ENCODE measurements at places on chromosomes 1 and 21.

GRCh38 chr21:45974073-45975019, 7.2 kb upstream of the COL6A1 start:
- peak overlapping the region; percentile 69 for H3K4me3 ChIP-seq
- DNase-seq, result no peak
- peaks cover 13% of the 10 kb centered on the region for H3K4me1 ChIP-seq
- H3K36me3 ChIP-seq, result no peaks in the 10 kb centered on the region
- H3K27me3 ChIP-seq, result peaks cover 29% of the 10 kb centered on the region

DNA sequence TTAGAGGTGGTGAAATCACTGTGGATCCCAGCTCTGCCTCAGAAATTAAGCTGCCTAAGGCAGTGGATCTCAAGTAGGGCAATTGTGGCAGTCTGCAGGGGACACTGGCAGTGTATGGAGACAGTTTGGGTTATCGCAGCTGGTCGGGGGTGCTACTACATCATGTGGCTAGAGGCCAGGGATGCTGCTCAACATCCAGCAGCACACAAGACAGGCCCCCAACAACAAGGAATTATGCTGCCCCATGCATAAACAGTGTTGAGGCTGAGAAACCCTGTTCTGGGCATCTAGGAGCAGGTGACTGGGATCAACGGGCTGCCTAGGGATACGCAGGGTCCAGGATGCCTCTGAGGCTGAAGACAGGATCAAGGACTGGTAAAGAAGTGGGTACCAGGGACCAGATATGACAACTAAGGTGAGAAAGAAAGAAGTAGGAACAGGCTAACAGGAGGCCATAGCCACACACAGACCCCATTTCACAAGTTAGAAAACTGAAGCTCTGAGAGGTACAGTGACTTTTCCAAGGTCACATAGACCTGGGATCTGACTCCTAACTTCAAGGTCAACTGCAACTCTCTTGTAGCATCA, 8.7 kb downstream of the BATF3 start:
- H3K36me3 ChIP-seq, result peaks cover 51% of the 10 kb centered on the region
- no peak overlapping the region for H3K4me3 ChIP-seq
- no peak for DNase-seq
- H3K27ac ChIP-seq, result peak overlapping the region; percentile 67
- H3K27me3 ChIP-seq, result no peaks in the 10 kb centered on the region

DNA sequence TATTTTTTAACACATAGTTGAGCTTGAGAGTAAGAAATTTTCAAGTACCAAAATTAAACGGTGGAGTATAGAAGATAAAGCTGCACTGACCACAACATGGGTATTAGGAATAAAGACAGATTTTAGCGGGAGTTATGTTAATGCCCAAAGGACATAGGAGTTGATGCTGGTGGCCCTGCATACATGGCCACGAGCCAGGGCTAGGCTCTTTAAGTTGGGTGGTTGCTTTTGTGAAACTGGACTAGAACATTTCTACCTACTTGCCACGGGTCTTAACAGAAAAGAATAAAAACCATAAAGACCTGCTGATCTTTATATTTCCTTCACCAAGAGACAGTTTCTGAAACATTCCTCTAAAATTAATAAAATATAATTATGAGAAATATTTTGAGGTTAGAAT, 14.9 kb downstream of the EDEM3 start:
- no peak overlapping the region for H3K27ac ChIP-seq
- peaks cover 38% of the 10 kb centered on the region for H3K4me1 ChIP-seq

DNA sequence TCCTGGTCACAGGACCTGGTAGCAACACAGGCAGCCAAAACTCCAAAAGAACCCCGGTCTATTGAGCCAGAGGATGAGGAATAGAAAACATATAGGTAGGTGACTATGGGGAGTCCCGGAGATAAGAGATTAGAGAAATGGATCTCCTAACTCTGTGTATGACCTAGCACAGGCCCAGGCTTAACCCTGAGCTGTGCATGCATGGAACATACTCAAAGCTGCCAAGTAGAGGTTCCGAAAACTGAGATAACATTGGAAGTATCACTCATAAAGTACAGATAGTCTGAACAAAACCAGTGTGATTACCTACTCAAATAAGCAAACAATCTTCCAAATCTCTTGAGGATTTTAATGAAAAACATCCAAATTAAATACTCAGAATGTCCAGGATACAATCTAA, 31.5 kb upstream of the PRDX6 start:
- H3K36me3 ChIP-seq, result peaks cover 59% of the 10 kb centered on the region
- H3K4me1 ChIP-seq, result peaks cover 11% of the 10 kb centered on the region
- H3K27me3 ChIP-seq, result no peaks in the 10 kb centered on the region
- no peak overlapping the region for H3K27ac ChIP-seq

GRCh38 chr1:172903581-172904220, 147.0 kb downstream of the TNFSF18 start:
- H3K27ac ChIP-seq, result no peak overlapping the region
- H3K4me3 ChIP-seq, result no peak overlapping the region
- H3K36me3 ChIP-seq, result peaks cover 2% of the 10 kb centered on the region
- DNase-seq, result no peak
- peaks cover 10% of the 10 kb centered on the region for H3K4me1 ChIP-seq

GRCh38 chr1:107158496-107158895, 17.7 kb downstream of the NTNG1 start:
- no peak overlapping the region for H3K4me3 ChIP-seq
- H3K4me1 ChIP-seq, result no peaks in the 10 kb centered on the region
- H3K27me3 ChIP-seq, result no peaks in the 10 kb centered on the region
- DNase-seq, result no peak

- no peak for DNase-seq
- peaks cover 2% of the 10 kb centered on the region for H3K4me1 ChIP-seq
These were observed 280.4 kb downstream of the CACNA1E start for GRCh38 chr1:181763736-181764135.

DNA sequence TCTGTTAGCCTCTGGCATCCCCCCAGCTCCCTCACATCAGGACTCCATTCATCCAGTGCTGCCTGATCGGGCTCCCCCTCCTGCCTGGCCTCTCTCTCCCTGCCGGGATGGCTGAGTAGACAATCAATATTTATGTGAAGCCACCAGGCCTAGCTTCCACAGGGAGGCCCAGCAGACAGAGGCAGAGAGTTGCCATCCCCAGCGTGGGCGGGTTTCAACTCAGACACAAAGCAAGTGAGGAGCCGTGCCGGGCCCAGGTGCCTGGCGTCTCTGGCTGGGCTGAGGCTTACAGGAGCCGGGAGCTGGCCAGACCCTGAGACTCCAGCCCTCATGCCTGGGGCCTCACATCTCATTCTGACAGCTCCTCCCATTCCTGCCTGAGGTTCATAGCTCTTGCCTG, 34.5 kb upstream of the ATP2B4 start:
- H3K27me3 ChIP-seq, result peaks cover 7% of the 10 kb centered on the region
- no peaks in the 10 kb centered on the region for H3K36me3 ChIP-seq
- peaks cover 17% of the 10 kb centered on the region for H3K4me1 ChIP-seq
- DNase-seq, result no peak

- DNase-seq, result no peak
- H3K27ac ChIP-seq, result no peak overlapping the region
- no peaks in the 10 kb centered on the region for H3K27me3 ChIP-seq
These were observed 1.1 kb downstream of the KRTAP19-2 start for GRCh38 chr21:30486180-30486579.

DNA sequence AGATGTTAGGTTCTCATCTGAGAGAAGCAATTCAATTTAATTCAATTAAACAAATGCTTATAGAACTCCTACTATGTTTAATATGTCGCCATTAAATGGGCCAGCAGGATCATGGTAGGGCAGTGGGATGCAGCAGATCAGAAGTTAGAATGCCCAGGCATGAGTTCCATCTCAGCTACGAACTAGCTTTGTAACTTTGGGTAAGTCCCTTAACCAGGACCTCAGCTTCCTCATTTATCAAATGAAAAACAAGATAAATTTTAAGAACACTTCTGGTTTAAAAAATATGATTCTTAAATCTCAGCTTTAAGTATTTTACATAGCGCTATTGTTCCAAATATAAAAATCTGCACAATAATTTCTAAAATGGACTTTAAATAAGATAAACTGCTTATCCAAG, 67.5 kb upstream of the GFI1 start:
- peaks cover 30% of the 10 kb centered on the region for H3K4me1 ChIP-seq
- no peaks in the 10 kb centered on the region for H3K27me3 ChIP-seq
- no peak overlapping the region for H3K27ac ChIP-seq
- no peak overlapping the region for H3K4me3 ChIP-seq
- no peak for DNase-seq
- peaks cover 34% of the 10 kb centered on the region for H3K36me3 ChIP-seq

GRCh38 chr21:36507397-36508018, 27.6 kb upstream of the CLDN14 start:
- no peak for DNase-seq
- H3K27me3 ChIP-seq, result peaks cover 18% of the 10 kb centered on the region
- no peaks in the 10 kb centered on the region for H3K4me1 ChIP-seq
- H3K36me3 ChIP-seq, result no peaks in the 10 kb centered on the region

DNA sequence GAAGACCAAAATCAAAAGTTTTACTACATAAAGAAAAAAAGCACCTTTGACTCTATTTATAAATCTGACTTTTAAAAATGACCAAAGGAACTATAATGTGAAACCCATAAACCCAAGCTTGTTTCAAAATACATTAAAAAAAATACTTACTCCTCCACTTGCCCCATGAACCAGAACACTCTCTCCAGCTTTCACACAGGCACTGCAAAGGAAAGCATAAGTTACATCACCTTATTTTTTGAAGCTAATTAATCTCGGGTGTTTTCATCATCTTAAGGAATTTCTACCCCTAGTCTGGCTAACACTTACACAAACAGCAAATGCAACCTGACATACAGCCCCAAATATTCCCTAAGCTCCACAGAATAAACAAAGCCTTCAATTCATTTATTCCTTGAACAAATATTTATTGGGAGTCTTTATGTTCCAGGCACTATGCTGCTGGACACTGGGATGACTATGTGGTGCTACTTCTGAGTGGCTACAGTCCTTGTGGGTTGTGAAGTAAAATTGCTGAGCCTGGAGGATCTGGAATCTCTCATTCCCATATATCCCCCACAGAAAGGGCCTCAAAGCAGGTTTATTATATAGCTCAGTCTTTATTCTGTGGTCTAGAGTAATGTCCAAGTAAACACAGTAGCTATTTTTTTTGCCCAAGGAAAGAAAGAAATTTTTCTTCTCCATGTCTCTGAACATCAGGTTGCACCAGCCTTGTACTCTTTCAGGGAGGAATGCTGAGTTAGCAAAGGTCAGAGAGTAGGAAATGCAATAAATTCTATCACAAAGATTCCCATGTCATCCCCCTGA, 18.2 kb downstream of the CRYZ start:
- no peak for DNase-seq
- H3K36me3 ChIP-seq, result peaks cover 11% of the 10 kb centered on the region
- no peaks in the 10 kb centered on the region for H3K27me3 ChIP-seq
- H3K4me3 ChIP-seq, result no peak overlapping the region

DNA sequence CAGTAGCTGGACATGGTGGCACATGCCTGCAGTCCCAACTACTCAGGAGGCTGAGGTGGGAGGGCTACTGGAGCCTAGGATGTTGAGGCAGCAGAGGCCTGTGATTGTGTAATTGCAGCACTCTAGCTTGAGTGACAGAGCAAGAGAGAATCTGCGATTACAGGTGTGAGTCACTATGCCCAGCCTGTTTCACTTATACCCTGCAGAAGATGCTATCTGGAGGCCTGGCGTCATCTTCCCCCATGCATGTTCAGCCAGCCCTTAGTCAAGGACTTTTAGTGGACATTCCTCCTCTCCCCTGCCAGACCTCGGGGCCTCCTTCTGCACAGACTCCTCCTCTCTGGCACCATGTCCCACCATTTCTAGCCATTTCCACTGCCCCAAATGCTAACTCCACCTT, 36.3 kb upstream of the RCC2 start:
- H3K4me1 ChIP-seq, result no peaks in the 10 kb centered on the region
- no peak for DNase-seq
- no peak overlapping the region for H3K27ac ChIP-seq
- no peaks in the 10 kb centered on the region for H3K36me3 ChIP-seq

DNA sequence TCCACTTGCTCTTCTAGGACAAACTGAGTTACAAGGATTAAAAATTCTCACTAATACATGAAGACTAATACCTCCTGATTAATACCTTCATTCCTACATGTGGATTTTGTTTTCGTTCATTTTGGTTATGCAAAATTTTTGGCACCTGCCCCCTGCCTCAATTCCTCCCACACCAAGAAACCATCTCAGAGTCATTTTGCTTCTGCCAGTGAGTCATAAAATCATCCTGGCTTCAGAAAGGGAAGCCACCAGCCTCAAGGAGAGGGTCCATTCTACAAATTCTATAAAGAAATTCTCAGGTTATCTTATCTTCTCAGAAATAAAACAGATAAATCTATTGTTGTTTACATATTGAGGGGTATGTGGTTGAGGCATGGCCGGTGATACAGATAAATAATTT, 103.2 kb upstream of the COA6 start:
- H3K4me1 ChIP-seq, result peaks cover 37% of the 10 kb centered on the region
- DNase-seq, result no peak
- H3K36me3 ChIP-seq, result peaks cover 27% of the 10 kb centered on the region
